Osteoblast (primary cell): ENCODE measurements at places on chromosomes 11 and 22. TPM values are rescaled to one million over a fixed set of nuclear protein-coding genes. Genes with fewer than 3 reads are reported as not detected.

GRCh38 chr11:95229993-95230809 is 801 bp downstream of the SESN3 start:
- H3K36me3 ChIP-seq = no peaks in the 10 kb centered on the region
- DNase-seq = peak; percentile 21
- H3K4me3 ChIP-seq = peak overlapping the region; percentile 81
- H3K27me3 ChIP-seq = no peaks in the 10 kb centered on the region
- peak overlapping the region; percentile 33 for H3K27ac ChIP-seq

DNA sequence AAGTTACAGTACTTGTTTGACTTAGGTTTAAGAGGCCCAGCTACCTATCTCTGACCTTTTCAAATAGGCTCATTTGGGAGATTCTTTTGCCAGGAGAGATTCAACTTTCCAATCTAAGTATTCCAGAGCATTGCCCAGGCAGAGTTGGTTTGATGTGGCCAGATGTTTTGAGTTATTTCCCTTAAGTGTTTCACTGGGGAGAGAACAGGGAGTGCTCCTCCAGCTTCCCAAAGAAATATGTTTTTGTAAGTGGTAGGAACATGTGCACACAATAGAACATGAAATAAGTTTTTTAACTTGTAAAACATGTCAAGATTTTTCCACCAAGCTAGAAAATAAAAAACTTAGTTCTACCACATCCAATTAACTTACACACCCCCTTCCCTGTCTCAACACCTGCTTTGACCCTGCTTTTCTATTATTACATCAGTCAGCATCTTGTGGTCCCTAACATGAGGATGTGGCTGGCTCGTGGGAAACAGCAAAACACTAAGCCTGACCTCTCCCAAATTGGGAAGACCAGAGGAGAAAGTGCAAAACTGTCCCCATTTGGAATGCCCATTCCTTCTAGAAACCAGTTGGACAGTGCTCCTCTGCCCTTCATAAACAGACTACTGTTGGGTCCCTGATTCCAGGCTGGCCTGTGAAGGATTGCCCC is 70.4 kb upstream of the RASSF10 start:
- H3K27me3 ChIP-seq = no peaks in the 10 kb centered on the region
- H3K36me3 ChIP-seq = peaks cover 75% of the 10 kb centered on the region
- H3K27ac ChIP-seq = no peak overlapping the region
- no peak for DNase-seq
- H3K4me3 ChIP-seq = no peak overlapping the region

DNA sequence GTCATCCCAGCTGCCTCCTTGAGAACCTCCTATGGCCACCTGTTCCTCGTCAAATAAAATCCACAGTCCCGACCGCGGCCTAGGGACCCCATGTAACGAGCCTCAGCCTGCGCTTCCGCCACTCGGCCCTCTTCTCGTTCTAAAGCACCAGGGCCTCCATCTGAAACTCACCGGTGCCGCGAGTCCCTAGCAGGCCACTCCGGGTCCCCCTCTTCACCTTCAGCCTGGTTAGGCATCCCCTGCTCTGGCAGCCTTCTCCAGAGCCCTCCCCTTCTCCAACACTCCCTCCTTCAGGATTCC is 2.4 kb upstream of the SSTR3 start:
- peak; percentile 11 for DNase-seq
- no peaks in the 10 kb centered on the region for H3K36me3 ChIP-seq
- H3K27me3 ChIP-seq = peaks cover 45% of the 10 kb centered on the region
- H3K27ac ChIP-seq = no peak overlapping the region

DNA sequence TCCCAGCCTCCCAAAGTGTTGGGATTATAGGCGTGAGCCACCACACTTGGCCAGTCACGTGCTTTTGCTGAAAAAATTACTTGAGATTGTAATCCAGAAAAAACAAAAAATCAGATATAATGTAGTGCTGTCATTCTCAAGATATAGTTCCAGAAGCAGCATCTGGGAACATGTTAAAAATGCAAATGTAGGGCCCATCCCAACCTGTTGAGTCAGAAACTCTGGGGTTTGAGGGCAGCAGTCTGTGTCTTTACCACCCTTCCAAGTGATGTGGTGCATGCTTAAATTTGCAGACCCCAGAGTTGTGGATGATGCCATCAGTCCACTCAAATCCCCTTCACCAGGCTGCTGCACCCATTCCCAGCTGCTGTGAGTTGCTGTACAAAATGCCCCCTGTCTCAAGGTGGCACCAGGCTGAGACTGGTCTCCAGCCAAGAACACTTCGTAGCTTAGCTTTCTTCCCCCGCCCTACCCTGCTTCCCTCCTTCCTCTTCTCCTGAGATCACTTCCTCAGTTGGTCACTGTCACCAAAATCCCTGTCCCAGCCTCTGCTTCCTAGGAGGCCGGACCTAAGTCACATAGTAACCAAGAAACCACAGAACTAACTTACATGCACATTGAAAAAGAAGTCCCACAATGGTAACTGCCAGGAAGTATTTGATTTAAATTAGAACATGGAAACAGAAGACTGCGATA is 18.2 kb upstream of the ARRB1 start:
- H3K36me3 ChIP-seq = no peaks in the 10 kb centered on the region
- H3K27ac ChIP-seq = no peak overlapping the region
- peaks cover 6% of the 10 kb centered on the region for H3K4me1 ChIP-seq
- H3K4me3 ChIP-seq = no peak overlapping the region
- DNase-seq = no peak

GRCh38 chr11:129089279-129089678 is 102.8 kb downstream of the ARHGAP32 start:
- no peaks in the 10 kb centered on the region for H3K36me3 ChIP-seq
- no peaks in the 10 kb centered on the region for H3K27me3 ChIP-seq
- no peaks in the 10 kb centered on the region for H3K4me1 ChIP-seq
- no peak for DNase-seq
- no peak overlapping the region for H3K27ac ChIP-seq

TXN2 gene
- total RNA-seq = 17.4 and 18.6 TPM in 2 replicates

OR2AG1 gene
- not detected in 2 replicates for total RNA-seq

GRCh38 chr11:76424891-76425290 is 19.9 kb upstream of the EMSY start:
- no peaks in the 10 kb centered on the region for H3K36me3 ChIP-seq
- no peak overlapping the region for H3K27ac ChIP-seq
- no peak for DNase-seq
- H3K4me3 ChIP-seq = no peak overlapping the region

MS4A4A gene
- total RNA-seq = under 0.01 and 0.36 TPM in 2 replicates

- peaks cover 5% of the 10 kb centered on the region for H3K27me3 ChIP-seq
- H3K4me3 ChIP-seq = no peak overlapping the region
- H3K4me1 ChIP-seq = peaks cover 2% of the 10 kb centered on the region
- H3K27ac ChIP-seq = no peak overlapping the region
These were observed 288.5 kb downstream of the NTM start for GRCh38 chr11:131658952-131659351.

GAL3ST3 gene
- total RNA-seq = not detected in 2 replicates

MB gene
- 0.36 TPM in 1 of 2 replicates, not detected in the other for total RNA-seq

PPP2R1B gene
- total RNA-seq = 18.0 and 19.9 TPM in 2 replicates

GRCh38 chr22:23832226-23833016 is 6.4 kb downstream of the DERL3 start:
- peaks cover 8% of the 10 kb centered on the region for H3K4me1 ChIP-seq
- H3K27ac ChIP-seq = no peak overlapping the region
- no peaks in the 10 kb centered on the region for H3K27me3 ChIP-seq
- peaks cover 37% of the 10 kb centered on the region for H3K36me3 ChIP-seq
- DNase-seq = no peak
- no peak overlapping the region for H3K4me3 ChIP-seq

ZDHHC24 gene
- total RNA-seq = 9.4 and 10.5 TPM in 2 replicates

- no peaks in the 10 kb centered on the region for H3K36me3 ChIP-seq
- DNase-seq = peak; percentile 84
- H3K27ac ChIP-seq = no peak overlapping the region
- H3K27me3 ChIP-seq = no peaks in the 10 kb centered on the region
These were observed 110.2 kb downstream of the ST3GAL4 start for GRCh38 chr11:126465573-126466188.

DNA sequence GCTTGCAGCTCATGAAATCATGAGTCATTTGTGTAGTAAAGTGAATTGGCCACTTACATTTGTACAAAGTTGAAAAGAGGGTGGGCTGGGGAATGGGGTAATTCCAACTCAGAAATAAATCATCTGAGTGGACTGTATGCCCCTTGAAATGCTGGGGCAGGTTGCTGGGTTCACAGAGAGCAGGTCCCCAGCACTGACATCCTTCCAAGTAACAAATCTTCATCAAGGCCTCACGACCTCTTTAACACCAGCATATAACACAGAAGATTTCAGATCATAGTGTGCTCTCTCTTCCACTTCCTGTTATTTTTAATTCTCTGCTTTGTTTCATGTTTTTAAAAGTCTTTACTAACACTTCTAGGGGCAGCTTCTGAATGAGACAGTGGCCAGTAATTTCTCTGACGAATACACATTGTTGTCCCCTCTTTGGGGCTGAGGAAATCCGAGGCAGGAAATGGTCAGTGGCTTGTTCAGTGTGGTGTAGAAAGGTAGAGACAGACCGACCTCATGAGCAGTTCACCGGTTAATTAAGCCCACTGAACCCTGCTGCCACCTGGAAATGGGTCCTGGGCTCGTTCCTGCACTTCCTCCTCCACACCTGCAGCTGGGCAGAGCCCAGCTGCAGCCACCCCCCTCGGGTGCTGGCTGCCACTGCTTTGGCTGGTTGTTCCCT is 127.7 kb downstream of the MAML2 start:
- peak; percentile 77 for DNase-seq
- peaks cover 56% of the 10 kb centered on the region for H3K4me1 ChIP-seq
- H3K27ac ChIP-seq = peak overlapping the region; percentile 77
- H3K4me3 ChIP-seq = no peak overlapping the region
- no peaks in the 10 kb centered on the region for H3K27me3 ChIP-seq

OR10D3 gene
- not detected in 2 replicates for total RNA-seq

GRCh38 chr22:38327396-38327795 is 10.2 kb upstream of the CSNK1E start:
- peaks cover 11% of the 10 kb centered on the region for H3K4me1 ChIP-seq
- H3K36me3 ChIP-seq = no peaks in the 10 kb centered on the region
- peak overlapping the region; percentile 38 for H3K27ac ChIP-seq
- H3K4me3 ChIP-seq = peak overlapping the region; percentile 50

DDIAS gene
- total RNA-seq = 1.5 and 1.8 TPM in 2 replicates

DNA sequence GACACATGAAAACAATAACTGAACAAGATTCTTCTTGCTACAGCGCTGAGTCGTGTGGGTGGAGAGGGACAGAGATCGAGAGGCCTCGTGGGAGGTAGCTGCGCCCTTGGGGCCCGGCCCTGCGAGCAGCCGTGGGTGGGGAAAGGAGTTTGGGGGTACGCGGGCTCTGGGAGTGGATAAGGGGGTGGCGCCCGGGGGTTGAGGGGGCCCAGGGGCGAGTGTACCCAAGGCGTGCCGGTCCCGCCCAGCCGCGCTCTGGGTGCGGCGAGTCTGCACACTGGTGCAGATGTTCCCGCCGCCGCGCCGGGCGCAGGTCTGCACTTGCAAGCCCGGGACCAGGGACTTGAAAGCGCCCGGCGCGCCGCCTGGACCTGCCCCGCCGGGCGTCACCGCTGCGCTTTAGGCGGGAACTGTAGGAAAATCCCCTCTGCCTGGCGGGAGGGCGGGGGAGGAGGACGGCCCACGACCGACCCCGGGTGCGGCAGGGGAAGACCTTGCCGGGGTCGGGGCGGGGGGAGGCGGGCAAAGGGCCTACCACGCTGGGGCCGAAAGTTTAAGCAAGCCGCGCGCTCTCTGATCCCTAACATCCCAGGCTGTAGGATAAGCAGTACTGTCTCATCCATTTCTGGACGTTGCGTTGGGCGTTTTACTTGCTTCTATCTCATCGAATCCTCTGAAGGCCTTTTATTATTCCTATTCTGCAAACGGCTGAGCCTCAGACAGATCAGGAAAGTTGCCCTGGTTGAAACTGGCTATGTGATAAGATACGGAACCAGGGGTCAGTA is 1.4 kb upstream of the KREMEN1 start:
- H3K4me3 ChIP-seq = no peak overlapping the region
- DNase-seq = peak; percentile 73
- H3K36me3 ChIP-seq = no peaks in the 10 kb centered on the region
- peaks cover 17% of the 10 kb centered on the region for H3K27me3 ChIP-seq
- H3K27ac ChIP-seq = no peak overlapping the region
- H3K4me1 ChIP-seq = peaks cover 8% of the 10 kb centered on the region

DNA sequence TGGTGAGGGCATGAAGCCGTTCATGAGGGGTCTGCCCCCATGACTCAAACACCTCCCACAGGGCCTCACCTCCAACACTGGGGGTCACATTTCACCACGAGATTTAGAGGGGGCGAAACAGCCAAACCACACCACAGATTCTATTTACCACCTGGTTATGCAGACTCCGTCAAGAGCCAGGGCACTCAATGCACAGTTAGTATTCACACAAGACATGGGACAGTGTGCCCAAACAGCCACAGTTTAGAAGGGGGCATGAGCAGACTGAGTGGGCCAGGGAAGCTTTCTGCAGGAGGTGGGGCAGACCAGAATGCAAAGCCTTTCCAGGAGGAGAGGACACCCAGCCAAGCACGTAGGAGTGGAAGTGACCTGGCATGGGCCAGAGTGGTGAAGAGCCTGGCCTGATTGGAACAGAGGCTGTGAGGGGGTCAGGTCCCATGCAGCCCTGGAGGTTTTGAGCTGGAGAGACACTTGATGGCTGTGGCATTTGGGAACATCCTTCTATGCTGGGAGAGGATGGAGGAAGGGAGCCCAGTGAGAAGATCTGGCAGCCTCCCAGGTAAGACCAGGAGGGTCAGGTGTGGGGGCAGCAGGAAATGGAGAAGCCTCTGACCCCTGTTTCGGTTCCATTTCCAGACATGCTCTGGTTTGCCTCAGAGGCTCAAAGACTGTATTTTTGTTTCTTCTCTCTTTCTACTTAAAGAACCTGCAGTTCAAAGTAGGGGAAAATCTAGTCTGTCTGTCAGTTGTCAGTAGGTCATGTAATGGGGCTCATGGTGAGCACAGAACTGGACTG is 199.1 kb upstream of the NCAM1 start:
- H3K4me1 ChIP-seq = no peaks in the 10 kb centered on the region
- no peak overlapping the region for H3K27ac ChIP-seq
- no peaks in the 10 kb centered on the region for H3K27me3 ChIP-seq
- H3K4me3 ChIP-seq = no peak overlapping the region

DNA sequence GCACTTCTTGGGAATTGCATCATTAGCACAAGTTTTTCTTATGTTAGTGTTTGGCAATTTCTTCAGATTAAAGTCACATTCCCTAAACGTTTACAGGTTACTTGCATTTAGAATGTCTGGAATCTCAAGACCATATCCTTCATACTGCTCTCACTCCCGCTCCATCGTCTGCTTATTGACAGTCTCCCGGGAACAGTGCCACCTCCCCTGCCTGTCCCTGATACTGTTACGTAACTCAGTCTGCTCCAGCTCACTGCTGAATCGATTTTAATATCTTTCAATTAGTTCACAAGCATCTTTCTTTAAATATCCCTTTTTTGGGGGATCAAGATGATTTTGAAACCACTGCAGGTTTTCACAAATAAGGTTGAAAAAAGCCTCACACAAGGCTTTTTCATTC is 48.2 kb downstream of the GLYATL2 start:
- H3K27ac ChIP-seq = no peak overlapping the region
- H3K4me3 ChIP-seq = no peak overlapping the region
- peaks cover 3% of the 10 kb centered on the region for H3K27me3 ChIP-seq
- no peak for DNase-seq
- no peaks in the 10 kb centered on the region for H3K36me3 ChIP-seq
- H3K4me1 ChIP-seq = no peaks in the 10 kb centered on the region

GRCh38 chr11:120009938-120010337 is 128.0 kb downstream of the TRIM29 start:
- H3K27ac ChIP-seq = no peak overlapping the region
- H3K36me3 ChIP-seq = no peaks in the 10 kb centered on the region
- peaks cover 25% of the 10 kb centered on the region for H3K27me3 ChIP-seq
- no peak overlapping the region for H3K4me3 ChIP-seq
- H3K4me1 ChIP-seq = no peaks in the 10 kb centered on the region
- no peak for DNase-seq

C1QTNF5 gene
- 35.9 and 41.3 TPM in 2 replicates for total RNA-seq

- DNase-seq = no peak
- no peak overlapping the region for H3K27ac ChIP-seq
- no peaks in the 10 kb centered on the region for H3K4me1 ChIP-seq
- no peaks in the 10 kb centered on the region for H3K27me3 ChIP-seq
- no peak overlapping the region for H3K4me3 ChIP-seq
These were observed 38.7 kb upstream of the C11orf87 start for GRCh38 chr11:109383306-109383705.
